GM13977 (cell line): ENCODE measurements at places on chromosomes 7 and 10.
A peak's percentile ranks its signal among the peaks of the same experiment; 100 is the strongest.

GRCh38 chr10:97024168-97025073 is 161.3 kb downstream of the SLIT1 start:
- peak; percentile 54 for DNase-seq

DNA sequence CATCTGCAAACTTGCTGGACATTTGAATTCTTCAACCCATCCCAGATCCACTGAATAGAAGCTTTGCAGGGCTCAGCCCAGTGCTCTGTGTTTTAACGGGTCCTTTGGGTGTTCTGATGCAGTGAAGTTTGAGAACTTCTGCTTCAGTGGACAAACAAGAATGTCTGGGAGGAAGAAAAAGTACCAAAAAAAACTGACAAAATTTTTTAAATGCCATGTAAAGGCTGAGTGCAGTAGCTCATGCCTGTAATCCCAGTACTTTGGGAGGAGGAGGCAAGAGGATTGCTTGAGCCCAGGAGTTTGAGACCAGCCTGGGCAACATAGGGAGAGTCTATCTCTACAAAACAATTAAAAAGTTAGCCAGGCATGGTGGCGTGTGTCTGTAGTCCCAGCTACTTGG is 51.8 kb upstream of the FRMD4A start:
- DNase-seq: no peak

GRCh38 chr7:15175152-15175551 is 272.6 kb upstream of the DGKB start:
- no peak for DNase-seq

GRCh38 chr10:10792681-10793080 is 225.0 kb upstream of the CELF2 start:
- no peak for DNase-seq

DNA sequence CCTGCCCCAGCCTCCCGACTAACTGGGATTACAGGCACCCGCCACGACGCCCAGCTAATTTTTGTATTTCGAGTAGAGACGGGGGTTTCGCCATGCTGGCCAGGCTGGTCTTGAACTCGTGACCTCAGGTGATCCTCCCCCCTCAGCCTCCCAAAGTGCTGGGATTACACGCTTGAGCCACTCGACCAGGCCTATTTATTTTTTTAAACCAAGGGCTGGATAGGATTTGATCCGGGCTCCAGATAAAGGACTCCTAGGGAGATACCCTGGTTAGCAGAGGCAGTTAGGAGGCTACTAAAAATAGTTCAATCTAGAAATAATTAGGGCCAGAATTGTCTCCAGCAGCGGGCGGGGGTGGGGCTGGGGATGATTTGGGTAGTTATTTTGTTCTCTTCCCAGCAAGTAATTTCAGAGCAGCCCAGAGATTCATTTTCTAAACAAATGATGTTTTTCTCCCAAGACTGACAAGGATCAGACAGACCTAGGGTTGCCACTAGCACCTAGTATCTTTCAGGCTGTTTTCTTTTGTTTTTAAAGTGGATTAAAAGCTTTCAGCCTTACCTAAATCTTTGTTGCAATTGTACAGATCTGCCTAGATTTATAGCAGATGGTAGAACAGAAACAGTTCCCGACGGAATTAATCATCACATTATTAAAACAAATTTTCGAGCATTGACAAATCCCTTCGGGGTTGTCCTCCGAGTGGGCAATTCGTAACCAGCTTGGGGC is 859 bp upstream of the SMC3 start:
- DNase-seq: no peak
